Activated naive CD4-positive, alpha-beta T cell treated with Interleukin-2 at 50 U/mL for 16 hours (primary cell): ENCODE measurements at places on chromosomes 12 and 14.

DNA sequence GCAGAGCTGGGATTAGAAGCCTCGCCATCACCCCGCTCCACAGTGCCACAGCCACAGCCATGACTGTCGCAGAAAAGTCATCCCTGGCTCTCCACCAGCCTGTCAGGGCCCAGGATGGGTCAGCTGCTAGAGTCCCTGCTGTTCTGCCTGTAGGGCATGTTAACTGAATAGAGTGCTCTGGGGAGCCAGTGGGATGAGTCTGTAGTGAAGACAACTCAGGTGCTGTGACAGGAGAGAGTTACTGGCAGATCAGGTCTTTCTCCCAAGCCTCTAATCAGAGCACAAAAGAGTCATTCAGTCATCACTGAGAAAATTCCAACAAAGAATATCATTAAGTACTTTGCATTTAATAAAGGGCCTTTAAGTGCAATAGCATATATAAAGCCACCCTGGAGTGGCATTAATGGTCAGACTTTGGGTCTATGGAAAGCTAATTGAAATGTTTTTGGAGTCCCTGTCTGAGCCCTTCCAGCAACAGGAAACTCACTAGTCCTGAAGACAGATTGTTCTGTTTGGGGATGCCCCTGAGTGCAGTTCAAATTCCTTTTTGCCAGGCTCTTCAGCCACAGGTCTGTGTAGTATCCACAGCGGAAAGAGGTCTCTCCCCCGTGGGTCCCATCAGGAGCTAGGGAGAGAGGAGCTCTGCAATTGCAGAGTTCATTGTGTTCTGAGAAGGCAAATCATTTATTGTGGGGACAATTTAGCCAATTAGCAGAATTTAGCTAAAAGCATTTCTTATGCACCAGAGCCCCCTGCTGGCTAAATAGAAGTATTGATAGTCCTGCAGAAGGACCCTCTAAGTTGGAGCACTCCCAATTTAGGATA is 45.2 kb upstream of the C14orf132 start:
- peak; percentile 2 for DNase-seq

DNA sequence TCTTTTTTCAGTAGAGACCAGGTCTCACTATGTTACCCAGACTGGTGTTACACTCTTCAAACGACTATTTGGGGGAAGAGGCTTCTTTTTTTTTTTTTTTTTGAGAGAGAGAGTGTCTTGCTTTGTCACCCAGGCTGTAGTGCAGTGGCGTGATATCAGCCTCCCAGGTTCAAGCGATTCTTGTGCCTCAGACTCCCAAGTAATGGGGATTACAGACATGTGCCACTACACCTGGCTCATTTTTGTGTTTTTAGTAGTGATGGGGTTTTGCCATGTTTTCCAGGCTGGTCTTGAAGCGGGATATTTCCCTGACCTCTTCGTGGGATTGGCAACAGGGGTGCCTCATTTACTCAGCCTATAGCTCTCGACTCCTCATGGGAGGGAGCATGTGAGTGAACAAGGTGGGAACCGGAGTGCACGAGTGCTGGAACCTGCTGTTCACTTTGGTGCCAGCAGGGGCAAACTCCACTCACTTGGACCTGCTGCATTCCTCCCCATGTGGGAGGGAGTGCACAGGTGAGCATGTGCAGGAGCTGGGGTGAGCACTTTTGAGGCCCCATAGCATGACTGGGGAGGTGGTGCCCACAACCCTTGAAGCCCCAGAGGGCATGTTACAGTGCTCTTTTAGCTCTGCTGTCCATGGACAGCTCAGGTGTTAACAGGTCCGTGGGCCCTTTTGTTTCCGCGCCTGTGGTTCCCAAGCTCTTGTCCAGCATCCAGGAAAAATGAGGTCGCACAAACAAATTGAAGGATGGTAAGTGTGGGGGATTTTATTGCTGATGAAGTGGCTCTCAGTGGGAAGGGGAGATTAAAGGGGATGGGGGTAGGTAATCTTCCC is 79.1 kb upstream of the HECTD1 start:
- DNase-seq, result peak; percentile 19

DNA sequence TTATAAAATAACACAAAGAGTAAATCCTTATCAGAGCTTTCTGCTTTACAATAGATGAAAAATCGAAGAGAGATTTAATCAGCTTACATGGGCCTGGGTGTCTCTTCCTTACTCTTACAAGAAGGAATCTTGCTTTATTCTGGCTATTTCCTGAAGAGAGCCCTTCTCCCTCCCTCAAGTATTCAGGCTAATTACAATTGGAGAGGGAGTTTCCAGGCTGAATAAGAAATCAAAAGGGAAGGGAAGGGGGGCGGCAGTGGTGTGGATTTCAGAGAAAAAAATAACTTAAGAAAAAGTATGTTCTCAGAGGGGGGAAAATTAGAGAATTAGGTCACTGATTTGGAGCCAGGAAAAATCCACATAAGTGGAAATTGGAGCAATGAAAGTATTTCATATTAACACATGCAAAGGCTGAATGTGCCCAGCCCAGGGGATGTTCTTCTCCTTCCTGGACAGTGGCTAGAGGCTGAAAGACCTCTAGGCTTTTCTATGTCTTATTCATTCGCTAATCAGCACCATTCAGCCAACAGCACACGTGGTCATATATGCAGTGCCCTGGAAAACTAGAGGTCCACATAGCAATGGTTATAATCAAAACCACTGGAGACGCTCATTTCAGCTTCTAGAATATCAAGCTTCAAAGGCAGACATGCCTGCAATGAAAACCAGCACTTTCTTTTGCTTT is 158.9 kb upstream of the BTG1 start:
- DNase-seq, result no peak

DNA sequence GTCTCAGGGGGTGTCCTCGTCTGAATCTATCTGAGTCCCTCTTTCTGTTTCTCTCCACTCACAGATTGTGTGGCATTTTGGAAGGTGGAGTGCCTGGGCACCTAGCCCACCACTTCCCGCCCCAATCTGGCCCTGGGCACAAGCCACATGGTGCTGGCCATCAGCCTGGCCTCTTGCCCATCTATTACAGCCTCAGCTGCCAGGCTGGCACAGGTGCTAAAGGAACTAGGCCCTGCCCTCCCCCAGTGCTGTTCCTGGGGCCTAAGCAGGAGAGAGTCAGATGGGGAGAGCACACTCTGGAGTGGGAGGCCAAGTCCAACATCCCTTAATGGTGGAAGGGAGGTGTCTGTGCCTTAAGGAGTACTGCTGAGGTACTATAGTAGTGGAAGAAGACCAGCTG is 8.3 kb upstream of the CALCOCO1 start:
- no peak for DNase-seq

DNA sequence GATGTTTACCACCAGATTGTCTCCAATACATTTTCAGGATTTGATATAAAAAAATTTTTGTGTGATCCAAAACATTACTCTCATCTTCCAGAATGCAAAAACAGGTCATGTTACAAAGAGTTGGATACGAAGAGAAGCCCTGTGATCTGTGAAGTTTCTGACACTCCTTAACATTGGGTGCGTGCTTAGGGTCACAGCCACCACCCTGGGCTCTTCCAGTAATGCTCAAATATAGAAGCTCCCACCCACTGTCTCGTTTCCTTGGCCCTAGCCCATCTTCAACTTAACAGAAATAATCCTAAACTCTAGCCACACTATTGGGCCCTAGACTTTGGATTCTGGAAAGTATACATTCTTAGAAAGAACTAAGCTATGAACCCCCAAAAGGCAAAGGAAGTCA is 32.9 kb upstream of the HSP90B1 start:
- no peak for DNase-seq

DNA sequence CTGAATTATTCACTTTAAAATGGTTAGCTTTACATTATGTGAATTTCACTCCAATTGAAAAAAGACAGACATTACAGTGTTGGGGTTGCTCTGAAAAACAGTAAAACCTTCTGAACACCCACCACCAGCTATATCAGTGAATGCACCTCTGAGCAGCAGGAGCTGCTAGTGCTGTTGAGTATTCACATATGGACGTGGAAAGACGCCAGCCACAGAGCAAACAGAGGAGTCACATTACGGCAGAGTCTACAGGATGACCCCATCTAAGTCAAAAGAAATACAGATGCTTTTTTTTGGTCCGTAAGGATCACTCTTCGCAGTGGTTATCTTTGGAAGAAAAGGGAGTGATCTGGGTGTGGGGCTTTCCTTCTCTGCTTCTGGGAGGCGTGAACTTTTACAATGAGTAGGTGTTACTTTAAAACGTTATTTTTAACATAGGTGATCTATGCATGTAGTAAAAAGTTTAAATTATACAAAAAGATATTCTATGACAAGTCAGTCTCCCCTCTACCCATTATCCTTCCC is 4.5 kb downstream of the HVCN1 start:
- DNase-seq, result no peak
